Activated CD8-positive, alpha-beta T cell treated with anti-CD3 and anti-CD28 coated beads, Interleukin-2, amount 10 ng/mL, durations not matched to agents 7 days and 5 days (primary cell): ENCODE measurements at places on chromosomes 7 and 10.
A peak's percentile ranks its signal among the peaks of the same experiment; 100 is the strongest.

DNA sequence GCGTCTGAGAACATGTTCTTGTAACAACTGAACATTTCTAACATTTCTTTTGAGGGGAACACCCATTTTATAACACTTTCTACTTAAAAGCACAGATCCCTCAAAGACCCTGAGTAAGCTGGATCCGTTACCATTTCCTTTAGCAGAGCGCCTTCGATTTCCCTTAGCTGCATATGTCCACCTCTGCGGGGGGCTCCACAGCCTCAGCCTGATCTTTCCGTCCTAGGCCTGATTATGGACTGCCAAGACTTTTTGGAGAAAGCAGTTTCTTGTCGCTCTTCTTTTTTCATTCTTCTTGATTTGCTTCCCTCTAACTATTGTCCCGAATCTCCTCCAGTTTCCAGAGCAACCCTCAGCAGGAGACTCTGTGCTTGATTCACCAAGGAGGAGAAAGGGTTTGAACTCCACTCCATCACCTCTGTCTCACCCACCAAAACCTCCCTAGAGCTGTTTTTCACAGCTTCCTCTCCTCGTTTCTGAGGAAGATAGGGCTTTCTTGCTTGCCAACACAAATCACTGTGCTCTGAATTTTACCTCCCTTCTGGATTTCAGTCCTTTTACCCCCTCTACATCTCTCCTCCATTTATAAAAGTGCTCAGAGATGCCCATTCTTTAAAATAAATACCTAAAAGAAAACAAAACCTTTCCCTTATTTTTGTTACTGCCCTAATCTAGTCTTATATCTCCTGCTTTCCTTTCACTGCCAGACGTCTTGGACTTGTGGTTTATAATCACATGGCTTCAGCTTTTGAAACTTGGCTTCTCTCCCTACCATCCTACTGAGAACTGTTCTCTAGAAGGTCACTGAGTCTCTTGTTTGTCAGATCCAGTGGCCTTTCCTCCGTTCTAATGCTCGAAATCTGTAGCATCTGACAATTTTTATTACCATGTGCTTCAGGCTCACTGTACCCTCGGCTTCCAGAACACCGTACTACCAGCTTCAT lies 30.5 kb upstream of the ZRANB1 start:
- DNase-seq: no peak
- H3K27ac ChIP-seq: no peak overlapping the region
- H3K4me1 ChIP-seq: peaks cover 16% of the 10 kb centered on the region
- H3K36me3 ChIP-seq: no peaks in the 10 kb centered on the region

DNA sequence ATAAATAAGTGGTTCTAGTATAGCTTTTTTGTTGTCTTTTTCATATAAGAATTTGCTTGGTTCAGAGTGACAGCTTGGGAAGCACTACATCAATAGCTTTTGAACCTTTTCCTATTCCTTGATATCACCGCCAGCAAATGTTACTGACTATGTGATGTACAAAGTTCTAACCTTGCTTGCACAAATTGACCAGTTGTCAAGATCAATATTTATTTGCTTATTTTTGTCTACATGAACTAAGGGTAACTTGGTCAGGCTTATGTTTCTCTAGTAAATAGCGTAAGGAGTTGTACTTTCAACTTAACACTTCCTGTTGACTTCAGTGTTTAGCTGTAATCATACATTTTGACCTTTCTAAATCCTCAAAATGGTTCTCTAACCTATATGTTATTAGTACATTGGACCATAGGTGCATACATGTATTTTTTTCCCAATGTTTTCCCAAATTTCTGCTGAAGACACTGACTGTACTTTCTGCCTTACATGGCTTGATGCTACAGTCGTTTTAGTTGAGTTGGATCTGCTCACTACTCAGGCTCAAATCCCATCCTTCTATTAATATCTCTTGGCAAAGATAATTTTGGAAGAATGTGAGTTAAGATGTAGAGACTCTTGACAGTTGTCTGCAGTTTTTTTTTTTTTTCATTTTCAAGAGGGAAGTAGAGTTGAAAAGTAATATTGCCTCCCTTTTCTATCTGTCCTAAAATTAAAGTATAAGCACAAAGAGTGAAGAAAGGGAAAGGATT lies 239.1 kb upstream of the KAT6B start:
- H3K27me3 ChIP-seq: no peaks in the 10 kb centered on the region
- no peak for DNase-seq
- H3K27ac ChIP-seq: peak overlapping the region; percentile 83
- H3K4me1 ChIP-seq: peaks cover 59% of the 10 kb centered on the region

DNA sequence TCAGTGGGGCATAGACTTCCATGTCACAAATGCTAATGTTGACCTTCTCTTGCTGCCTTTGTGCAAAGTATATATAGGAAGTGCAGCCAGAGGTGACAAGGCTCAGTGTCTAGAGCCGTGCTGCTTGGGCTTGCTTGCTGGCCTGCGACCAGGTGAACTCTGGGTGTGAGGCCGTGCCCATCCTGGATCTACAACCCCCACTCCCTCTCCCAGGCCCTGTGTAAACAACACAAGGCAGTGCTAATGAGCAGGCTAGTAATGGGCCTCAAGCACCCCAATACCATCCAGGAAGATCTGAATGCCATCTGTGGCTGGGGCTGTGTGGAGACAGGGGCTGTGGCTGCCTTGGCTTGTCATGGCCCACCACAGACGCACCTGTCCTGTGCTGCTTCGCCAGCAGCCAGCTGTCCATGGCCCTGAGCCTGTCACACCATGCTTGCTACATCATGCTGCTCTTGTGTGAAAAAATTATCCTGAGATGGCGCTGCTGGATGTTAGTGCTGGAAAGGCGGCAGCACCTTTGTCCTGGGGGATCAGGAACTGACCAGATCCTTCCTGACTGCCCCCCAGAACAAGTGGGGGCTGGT lies 107.6 kb upstream of the ZNF92 start:
- peaks cover 21% of the 10 kb centered on the region for H3K27me3 ChIP-seq
- peaks cover 5% of the 10 kb centered on the region for H3K4me1 ChIP-seq
- DNase-seq: no peak
- no peak overlapping the region for H3K4me3 ChIP-seq
- no peaks in the 10 kb centered on the region for H3K36me3 ChIP-seq

DNA sequence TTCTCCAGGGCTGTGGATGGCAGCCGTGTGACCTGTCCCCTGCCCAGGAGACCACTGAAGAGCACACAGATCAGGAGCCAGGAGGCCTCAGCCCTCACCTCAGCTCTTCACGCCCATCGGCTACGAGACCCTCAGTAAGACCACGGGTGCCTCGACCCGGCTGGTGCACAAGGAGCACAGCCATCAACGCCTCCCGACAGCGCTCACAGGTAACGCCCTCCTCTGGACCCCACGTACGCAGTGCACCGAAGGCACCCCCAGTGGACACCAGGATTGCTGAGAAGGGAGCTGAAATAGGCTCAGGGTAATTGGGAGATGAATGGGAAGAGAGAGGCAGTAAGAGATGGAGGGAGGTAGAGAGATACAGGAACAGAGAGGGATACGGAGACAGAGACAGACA lies 291.3 kb downstream of the WDR37 start:
- DNase-seq: no peak
- no peak overlapping the region for H3K27ac ChIP-seq
- peaks cover 10% of the 10 kb centered on the region for H3K4me1 ChIP-seq
- no peak overlapping the region for H3K4me3 ChIP-seq
- no peaks in the 10 kb centered on the region for H3K27me3 ChIP-seq
- H3K36me3 ChIP-seq: no peaks in the 10 kb centered on the region

DNA sequence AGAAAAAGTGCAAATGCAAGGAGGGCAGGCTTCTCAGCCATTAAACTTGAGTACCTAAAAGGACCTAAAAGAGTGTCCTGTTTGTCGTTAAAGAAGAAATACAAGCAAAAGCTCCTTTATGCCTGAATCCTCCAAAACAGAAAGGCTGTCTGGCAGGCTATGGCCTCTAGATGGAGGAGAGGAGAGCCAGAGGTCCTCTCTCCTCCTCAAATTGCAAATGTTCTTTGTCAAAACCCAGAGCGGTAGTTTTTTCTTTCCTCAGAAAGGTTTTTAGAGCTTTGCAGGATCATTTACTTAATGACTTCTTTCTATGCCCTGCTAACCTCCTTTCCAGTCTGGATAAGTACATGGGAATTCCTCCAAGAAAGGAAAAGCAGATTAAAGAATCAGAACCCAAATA lies 1.9 kb upstream of the SORCS1 start:
- H3K4me3 ChIP-seq: no peak overlapping the region
- no peak for DNase-seq
- H3K27me3 ChIP-seq: peaks cover 11% of the 10 kb centered on the region
- H3K36me3 ChIP-seq: peaks cover 2% of the 10 kb centered on the region

- peaks cover 17% of the 10 kb centered on the region for H3K27me3 ChIP-seq
- H3K36me3 ChIP-seq: no peaks in the 10 kb centered on the region
- H3K4me3 ChIP-seq: no peak overlapping the region
- H3K4me1 ChIP-seq: peaks cover 51% of the 10 kb centered on the region
Observed at GRCh38 chr10:3418041-3418754, 245.6 kb upstream of the PITRM1 start.

DNA sequence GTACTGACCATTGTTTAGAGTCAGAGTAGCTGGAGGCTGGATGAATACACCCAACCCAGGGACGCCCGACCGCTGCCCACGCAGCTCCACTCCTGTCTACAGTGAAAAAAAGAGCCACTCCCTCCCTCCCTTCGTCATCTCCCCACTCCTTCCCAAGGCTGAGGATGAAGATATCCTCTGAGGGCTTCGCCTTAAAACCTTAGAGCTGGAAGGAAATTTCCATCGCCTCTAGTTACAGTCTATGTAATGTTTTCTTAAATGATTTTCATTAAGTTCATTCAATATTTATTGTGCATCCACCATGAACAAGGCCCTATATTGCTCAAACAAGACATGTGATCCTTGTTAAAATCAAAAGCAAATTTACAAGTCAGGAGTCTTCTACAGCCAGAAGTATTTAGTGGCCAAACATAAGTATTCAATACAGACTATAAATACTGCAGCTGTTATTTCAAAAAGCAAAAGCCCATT lies 11.3 kb upstream of the SLIT1 start:
- no peak overlapping the region for H3K27ac ChIP-seq
- no peaks in the 10 kb centered on the region for H3K36me3 ChIP-seq
- DNase-seq: no peak
- H3K4me3 ChIP-seq: peak overlapping the region; percentile 19

DNA sequence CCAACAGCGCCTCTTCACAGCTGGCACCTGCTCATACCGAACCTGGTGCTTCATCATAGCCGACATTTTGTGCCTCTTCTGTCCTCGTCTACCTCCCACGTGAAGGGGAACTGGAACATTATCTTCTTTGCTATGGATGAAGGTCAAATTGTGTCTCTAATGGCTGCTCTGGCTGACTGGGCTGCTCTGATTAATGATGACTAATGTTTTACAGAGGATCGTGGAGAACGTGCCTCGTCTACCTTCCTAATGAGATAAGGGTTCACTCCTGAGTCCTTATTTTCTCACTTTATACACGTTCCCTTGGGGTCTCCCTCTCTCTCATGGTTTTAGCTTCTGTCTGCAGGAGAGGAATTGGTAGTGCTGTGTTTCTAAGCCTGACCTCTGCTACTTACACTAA lies 420.3 kb downstream of the PHTF2 start:
- H3K4me3 ChIP-seq: no peak overlapping the region
- no peaks in the 10 kb centered on the region for H3K27me3 ChIP-seq
- H3K4me1 ChIP-seq: no peaks in the 10 kb centered on the region
- H3K36me3 ChIP-seq: no peaks in the 10 kb centered on the region
- DNase-seq: no peak
- H3K27ac ChIP-seq: no peak overlapping the region

- H3K4me1 ChIP-seq: no peaks in the 10 kb centered on the region
- no peaks in the 10 kb centered on the region for H3K36me3 ChIP-seq
- H3K27ac ChIP-seq: no peak overlapping the region
- no peak for DNase-seq
- peaks cover 4% of the 10 kb centered on the region for H3K27me3 ChIP-seq
Observed at GRCh38 chr7:141103847-141104429, 30.1 kb downstream of the TMEM178B start.

- H3K36me3 ChIP-seq: no peaks in the 10 kb centered on the region
- no peaks in the 10 kb centered on the region for H3K4me1 ChIP-seq
- H3K27ac ChIP-seq: no peak overlapping the region
- DNase-seq: no peak
Observed at GRCh38 chr7:84533182-84533581, 338.6 kb upstream of the SEMA3A start.

DNA sequence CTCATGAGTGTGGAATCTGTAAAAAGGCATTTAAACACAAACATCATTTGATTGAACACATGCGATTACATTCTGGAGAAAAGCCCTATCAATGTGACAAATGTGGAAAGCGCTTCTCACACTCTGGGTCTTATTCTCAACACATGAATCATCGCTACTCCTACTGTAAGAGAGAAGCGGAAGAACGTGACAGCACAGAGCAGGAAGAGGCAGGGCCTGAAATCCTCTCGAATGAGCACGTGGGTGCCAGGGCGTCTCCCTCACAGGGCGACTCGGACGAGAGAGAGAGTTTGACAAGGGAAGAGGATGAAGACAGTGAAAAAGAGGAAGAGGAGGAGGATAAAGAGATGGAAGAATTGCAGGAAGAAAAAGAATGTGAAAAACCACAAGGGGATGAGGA lies 207.7 kb downstream of the ZEB1 start:
- H3K27me3 ChIP-seq: peaks cover under 1% of the 10 kb centered on the region
- no peak overlapping the region for H3K4me3 ChIP-seq
- no peak overlapping the region for H3K27ac ChIP-seq

- no peak overlapping the region for H3K4me3 ChIP-seq
- no peaks in the 10 kb centered on the region for H3K4me1 ChIP-seq
- H3K27me3 ChIP-seq: no peaks in the 10 kb centered on the region
Observed at GRCh38 chr7:114109721-114110120, 190.9 kb upstream of the PPP1R3A start.

DNA sequence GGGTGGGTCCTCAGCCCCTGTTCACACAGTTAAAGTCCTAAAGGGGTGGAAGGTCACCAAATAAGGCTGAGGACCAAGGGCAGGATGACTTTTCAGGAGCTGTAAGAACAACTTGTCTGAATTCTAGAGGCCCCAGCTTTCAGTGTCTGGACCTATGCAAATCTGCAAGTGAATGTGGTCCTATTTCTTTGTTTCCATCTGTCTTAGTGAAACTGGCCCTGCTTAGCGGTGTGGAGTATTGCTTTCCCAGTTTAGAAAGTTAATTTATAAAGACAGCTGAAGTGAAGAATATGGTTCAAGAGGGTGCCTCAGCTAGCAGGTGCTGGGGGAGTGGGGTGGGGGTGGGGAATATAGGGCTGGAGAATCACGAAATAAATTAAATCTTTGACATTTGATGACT lies 40.1 kb downstream of the HHEX start:
- H3K27me3 ChIP-seq: peaks cover 26% of the 10 kb centered on the region
- no peak overlapping the region for H3K4me3 ChIP-seq
- no peak overlapping the region for H3K27ac ChIP-seq

DNA sequence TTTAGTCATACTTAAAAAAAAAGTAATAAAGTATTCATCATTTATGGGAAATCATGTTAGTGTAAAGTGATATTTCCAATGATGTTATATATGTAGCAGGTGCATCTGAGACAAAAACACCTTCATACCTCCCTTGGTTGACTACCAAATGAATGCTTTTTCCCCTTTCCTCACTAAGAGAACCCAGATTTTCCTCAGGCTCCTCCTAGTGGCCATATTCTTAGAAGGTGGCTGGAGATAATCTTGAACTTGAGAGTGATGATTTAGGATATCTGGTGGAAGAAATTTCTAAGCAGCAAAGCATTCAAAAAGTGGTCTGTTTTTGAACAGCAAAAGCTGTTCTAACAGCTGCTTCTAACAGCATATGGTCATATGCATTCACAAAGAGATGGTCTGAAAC lies 16.8 kb upstream of the DNAH11 start:
- peaks cover 3% of the 10 kb centered on the region for H3K36me3 ChIP-seq
- no peak overlapping the region for H3K27ac ChIP-seq
- no peaks in the 10 kb centered on the region for H3K4me1 ChIP-seq
- H3K4me3 ChIP-seq: no peak overlapping the region
- DNase-seq: no peak
